ENCODE measurements at places on chromosomes 3 and 15.

- no peak for DNase-seq
These were observed 55.6 kb upstream of the LRTM1 start for GRCh38 chr3:54983266-54984099.

DNA sequence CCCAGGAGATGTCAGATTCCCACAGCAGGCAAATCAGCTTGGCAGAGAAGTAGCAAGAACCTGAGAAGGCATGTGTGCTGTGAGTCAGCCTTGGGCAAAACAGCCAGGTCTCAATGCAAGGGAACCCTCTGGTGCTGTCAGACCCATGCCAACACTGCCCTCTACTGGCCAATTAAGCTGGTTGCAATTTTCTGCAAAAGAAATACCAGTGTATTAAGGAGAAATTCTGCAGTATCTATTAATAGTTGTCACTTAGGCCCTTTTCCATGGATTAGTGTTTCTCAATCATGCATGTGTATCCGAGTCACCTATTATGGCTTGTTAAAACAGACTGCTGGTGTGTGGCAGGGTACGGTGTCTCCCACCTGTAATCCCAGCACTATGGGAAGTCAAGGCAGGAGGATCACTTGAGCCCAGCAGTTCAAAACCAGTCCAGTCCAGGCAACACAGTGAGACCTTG lies 26.2 kb downstream of the MAP4 start:
- peak; percentile 29 for DNase-seq

DNA sequence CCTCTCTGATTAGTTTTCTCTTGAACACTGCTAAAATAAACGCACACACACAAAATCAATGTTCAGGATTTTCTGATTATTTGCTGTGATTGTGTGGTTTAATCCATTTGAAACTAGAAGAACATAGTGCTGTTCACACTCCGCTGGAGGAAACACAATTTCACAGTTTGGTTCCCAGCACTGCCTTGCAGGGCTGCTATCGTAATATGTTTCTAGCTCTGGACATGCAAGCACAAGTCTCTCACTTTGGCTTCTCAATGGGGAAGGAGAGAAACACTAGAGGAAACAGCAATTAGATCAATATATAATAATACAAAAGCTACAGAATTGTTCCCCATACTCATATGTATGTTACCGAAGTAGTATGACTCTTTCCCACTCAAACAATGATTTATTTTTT lies 299.5 kb downstream of the NSUN3 start:
- no peak for DNase-seq

- no peak for DNase-seq
These were observed 167.5 kb downstream of the NR2F2 start for GRCh38 chr15:96497951-96498350.

DNA sequence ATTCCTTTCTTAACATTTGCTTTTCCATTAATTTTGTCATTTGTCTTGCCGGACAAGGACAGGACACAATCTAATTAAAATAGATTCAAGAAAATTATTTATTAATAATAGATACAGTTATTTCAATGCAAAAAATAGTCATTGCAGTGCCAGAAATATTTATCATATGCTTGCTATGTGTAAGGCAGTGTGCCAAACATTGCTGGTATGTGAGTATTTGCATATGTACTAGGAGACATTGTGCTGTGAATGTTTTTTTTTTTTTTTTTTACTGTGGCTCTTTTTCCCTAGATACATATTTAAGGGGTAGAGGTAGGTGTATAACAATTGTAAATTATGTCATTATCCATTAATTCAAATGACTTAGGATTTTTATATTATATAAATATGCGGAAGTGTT lies 23.3 kb downstream of the SPRED1 start:
- no peak for DNase-seq

DNA sequence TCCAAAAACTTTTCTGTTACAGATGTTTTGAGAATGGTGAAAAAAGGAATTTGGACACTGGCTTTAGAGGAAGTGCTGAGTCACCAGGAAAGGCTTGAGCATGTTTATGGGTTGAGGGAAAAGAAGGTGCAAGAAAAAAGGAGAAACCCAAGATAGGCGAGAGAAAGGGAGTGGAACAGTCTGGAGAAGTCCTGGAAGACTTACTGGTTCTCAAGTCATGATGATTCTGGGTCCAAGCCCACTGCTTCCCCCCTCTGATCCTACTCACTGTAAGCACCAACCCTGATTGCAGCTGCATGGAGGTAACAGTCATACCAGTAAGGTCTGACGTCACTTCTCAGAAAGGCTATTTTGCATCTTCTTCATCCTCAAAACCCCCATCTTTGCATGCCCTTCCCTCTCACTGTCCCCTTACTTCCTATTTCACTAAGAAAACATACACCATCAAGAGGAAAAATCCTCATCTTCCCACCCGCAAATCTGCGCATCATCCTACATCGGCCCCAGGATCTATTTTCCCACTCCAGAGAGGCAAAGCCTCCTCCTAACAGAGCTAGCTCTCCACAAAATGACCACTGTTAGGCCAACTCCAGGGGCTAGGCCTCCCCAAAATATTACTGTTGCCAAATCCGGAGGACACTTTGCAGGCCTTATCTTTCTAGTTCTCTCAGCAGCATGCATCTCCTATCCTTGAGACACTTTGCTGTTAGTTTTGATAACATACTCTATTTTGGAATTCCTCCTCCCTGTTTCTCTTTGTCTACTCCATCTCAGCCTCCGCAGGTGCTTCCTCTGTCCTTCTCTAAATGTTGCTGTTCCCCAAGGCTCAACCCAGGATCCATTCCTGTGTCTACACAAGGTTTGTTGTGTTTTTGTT lies 3.2 kb upstream of the ATP13A3 start:
- no peak for DNase-seq

DNA sequence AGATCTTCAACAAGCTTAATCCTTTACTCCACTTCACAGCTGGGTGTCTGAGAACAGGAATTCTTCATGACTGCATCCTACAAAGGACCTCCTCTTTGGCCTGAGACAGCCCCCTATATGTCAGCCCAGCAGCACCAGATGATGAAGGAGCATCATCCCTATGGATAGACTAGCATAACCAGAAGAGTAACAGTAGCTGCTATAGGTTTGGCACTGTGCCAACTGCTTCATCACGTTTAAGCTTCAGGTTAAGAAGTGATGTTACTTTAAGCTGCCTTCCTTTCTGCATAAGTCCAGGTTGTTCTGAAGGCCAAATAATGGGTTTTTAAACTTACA lies 50.6 kb downstream of the CMSS1 start:
- peak; percentile 11 for DNase-seq

- peak; percentile 37 for DNase-seq
These were observed 46.2 kb downstream of the TBL1XR1 start for GRCh38 chr3:177150970-177151627.

DNA sequence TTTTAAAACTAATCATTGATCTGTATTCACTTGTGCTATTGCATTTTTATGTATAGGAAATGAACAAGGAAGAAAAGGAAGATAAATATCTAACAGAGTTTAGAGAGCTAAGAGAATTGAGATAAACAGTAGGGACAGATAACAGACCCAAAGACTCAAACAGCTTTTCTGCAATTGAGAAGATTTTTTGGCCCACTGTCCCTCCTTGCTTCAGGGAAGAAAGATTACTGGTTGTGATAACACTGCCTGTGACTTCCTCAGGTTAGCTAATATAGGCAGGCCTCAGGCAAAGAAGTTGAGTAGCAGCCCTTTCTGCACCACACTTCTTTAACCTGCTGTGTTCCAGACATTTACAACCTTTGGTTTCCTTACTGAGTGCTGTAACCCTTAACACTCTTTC lies 2.7 kb upstream of the COX17 start:
- no peak for DNase-seq

GRCh38 chr15:71146580-71146982 lies 31.3 kb downstream of the THSD4 start:
- no peak for DNase-seq

GRCh38 chr3:131735544-131735943 lies 232.8 kb upstream of the MRPL3 start:
- DNase-seq = no peak

- no peak for DNase-seq
These were observed 31.8 kb downstream of the MGA start for GRCh38 chr15:41692049-41692448.

DNA sequence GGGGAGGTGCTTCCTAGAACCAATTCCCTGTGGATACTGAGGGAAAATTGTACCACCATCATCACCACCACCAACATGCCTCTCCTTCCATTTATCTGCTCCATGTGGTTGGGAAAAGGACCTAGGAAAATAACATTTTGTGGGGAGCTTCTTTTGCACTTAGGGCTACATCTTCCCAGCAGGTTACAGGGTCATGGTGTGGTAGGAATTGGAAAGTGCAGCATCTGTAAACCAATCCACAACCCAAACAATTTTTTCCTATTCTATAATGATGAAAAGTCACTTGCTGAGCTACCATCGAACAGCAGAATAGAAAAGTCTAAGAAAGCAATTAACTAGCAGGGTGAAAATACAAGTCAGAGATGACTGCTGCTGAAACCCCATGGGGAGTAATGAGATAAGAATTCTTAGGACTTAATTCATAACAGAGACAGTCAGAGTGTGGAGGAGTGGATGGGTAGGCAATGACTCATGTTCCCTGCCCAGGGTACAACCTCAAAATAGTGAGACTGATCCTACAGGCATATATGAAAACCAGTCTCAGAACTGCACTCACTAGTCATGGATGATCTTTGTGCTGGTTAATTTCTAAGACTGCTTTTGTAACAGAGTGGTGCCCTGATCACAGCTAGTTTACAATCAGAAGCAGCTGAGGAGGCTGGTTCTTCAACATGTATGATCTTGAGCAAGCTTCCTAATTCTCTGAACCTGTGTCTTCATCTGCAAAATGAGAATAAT lies 38.1 kb upstream of the LEKR1 start:
- DNase-seq = no peak

GRCh38 chr15:58229297-58229768 lies 91.2 kb downstream of the AQP9 start:
- DNase-seq = no peak

DNA sequence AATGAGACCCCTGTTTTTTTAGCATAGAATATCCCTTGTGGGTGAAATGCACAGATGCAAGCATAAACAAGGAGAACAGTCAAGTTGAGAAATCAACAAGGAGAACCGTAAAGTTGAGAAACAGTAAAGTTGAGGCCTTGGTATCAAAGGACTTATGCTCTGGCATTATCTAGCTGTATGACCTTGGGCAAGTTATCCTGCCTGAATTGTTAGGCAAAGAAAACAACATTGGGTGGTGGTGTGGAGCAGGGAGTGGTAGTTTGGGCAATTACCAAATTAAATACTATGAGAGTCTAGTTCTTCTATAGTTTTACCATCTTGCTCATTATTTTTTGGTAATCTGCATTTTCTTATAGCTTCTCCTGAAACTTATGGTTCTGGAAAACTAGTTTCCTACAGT lies 573.4 kb upstream of the ARPP21 start:
- no peak for DNase-seq

GRCh38 chr3:100087198-100087597 lies 27.1 kb downstream of the FILIP1L start:
- no peak for DNase-seq

DNA sequence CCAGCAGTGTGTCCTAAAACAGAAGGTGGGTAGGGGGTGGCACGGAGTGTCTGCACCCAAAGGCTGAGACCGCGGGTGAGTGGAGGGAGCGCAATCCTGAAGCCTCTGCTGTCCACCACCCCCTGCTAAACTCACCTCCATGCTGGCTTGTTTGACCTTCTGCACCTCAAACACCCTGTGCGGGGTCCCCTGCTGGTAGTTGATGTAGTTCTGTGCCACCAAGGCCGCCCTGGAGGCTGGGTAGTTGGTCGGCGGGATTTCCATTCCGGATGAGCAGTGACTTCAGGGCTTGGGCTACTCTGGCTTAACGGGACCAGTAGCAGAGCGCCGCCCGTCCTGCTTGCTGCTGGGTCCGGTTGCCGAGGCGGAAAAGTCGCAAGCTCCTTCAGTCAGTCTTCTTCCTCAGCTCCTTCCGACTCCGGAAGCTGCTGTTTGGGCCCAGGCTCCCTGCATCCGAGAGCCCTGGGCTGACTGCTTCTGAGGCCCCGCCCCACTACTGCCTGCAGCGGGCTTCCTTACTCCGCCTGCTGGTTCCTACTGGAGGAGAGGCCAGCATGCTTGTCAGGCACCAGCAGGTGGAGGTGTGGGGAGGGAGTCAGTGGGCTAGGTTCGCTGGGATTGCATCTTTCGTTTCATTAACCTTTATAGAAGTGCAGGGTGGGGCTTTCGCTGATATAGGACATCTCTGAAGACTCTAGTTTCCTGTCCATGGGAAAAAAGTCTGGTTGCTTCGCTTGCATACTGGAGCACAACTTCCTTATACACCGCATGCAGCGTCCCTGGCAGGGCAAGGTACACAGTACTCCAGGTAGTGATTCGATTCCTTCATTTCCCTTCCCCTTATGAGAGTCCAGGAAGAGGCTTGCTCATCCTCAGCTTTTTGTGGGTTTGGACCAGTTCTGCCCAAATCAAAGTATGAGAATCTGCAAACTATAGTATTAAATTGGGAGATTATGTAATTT lies at the start of gene LXN:
Gene LXN (minus strand): TSS at position 434 of the 962 bp plus-strand sequence. CDS start 170 bp downstream, at position 264.
- DNase-seq = no peak

DNA sequence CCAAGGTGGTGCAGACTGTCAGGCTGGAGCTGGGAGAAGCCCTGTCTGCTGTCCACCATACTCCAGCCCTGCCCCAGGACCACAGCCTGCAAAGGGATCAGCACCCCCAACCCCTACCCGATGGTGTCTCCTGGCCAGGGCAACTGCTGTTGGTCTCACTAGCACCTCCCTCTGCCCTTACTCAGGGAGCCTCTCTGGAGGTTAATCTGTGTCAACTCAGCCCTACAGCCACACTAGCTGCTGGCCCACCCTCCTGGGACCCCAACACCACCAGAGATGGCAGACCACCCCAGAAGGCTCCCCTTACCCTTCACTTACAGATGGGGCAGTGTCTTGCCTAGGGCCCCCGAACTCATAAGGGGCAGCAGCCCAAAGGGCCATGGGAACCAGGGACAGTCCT lies 65.2 kb downstream of the TLE3 start:
- DNase-seq = no peak

GRCh38 chr3:55518451-55518850 lies 31.3 kb upstream of the WNT5A start:
- DNase-seq = no peak

DNA sequence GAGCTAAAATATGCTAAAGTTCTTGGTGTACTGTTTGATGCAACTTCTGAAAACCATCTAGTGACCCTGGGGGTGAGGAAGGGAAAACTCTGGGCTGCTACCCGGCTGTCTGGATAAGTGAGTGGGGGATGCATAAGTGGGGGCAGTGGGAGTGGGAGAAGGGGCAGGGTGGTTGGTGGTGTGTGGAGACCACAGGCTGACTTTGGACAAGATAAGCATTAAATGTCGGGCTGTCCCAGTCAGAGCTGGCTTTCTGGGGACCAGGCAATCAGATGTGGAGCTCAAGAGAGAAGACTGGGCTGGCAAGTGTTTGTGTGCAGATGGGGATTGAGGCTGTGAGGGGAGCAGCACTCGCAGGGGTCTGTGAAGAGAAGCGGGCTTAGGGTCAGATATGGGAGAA lies 11.0 kb upstream of the XIRP1 start:
- no peak for DNase-seq

DNA sequence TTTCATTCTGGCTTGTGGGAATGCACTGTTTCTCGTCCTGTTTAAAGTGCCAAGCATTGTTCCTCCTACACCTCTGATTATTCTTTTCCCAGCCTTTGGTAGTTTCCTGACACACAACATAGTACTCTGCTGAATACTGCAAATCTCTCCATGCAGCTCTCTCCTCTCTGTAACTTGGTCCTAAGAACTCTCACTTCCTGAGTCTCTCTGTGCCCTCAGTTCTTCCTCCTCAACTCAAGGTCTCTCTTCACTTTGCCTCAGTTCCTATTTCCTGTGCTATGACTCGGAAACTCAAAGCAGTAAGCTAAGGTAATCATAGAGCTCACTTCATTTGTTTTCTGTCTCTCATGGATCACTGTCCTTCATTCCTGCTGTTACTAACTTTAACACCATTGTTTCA lies 113.4 kb downstream of the ZNF280D start:
- no peak for DNase-seq

GRCh38 chr3:58173669-58174398 lies 36.9 kb downstream of the DNASE1L3 start:
- peak; percentile 0 for DNase-seq

Data from NCI-H1436 (cell line).